ENCODE measurements at places on chromosomes 13 and 19. TPM values are rescaled to one million over a fixed set of nuclear protein-coding genes. Genes with fewer than 3 reads are reported as not detected.
A peak's percentile ranks its signal among the peaks of the same experiment; 100 is the strongest.

- no peak for DNase-seq
These were observed 255.0 kb upstream of the SLITRK1 start for GRCh38 chr13:84137292-84137691.

The ZNF723 gene
- not detected for total RNA-seq

DNA sequence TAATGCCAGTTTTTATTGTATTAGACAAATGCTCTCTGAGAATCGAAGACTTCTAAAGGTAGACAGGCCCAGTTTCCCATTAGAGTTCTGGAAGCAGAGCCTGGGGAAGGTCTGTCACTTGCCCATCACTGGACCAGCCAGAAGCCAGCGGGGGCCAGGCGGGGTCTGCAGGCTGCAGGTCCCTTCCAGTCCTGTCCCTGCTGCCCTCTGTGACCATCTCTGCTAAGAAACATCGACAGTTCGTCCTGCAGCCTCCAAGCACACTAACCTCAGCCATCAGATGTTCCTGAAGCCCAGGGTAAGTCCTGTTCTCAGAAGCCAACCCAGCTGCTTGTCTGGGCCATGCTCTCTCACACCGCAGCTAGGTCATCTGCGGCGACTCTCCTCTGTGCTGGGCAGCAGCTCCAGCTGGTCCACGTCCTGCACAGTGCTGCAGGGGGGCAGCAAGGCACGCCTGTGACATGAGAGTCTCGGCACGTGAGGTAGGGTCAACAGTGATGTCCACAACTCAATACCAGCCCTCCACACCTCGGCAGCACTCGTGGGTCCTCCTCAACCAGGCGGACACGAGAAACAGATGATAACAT, 2.9 kb upstream of the ADPRHL1 start:
- DNase-seq: no peak

The WASF3 gene
- 11.8 TPM for total RNA-seq

The CYP2F1 gene
- total RNA-seq: not detected

DNA sequence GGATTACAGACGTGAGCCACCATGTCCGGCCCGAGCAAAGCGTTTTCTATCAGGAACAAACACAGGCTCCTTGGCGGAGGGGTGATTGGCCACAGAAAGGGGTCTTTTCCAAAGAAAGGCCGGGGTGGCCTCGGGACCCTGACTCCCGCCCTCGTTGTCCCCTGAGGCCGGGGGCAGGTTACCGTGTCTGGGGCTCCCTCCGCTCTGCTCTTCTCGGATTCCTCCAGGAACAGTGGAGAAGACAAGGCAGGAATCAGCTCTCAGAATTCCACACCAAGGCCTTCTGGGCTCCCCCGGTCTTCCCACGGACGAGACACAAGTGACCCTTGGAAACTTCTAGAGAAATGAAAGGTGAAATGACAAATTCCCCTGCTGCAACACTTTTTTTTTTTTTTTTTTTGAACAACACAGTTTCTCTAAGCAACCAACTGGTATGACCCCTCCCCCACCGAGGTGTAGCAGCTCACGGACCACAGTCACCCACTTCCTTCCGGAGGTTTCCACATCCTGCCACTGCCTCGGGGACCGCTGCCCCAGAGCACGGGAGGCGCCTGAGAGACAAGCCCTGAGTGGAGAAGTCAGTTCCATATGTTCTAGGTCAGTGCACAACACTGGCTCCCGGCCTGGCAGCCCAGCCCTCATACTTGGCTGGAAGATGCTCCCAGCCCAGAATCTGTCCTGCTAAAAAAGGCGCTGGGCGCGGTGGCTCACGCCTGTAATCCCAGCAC, 11.0 kb downstream of the MOB3A start:
- DNase-seq: peak; percentile 76

DNA sequence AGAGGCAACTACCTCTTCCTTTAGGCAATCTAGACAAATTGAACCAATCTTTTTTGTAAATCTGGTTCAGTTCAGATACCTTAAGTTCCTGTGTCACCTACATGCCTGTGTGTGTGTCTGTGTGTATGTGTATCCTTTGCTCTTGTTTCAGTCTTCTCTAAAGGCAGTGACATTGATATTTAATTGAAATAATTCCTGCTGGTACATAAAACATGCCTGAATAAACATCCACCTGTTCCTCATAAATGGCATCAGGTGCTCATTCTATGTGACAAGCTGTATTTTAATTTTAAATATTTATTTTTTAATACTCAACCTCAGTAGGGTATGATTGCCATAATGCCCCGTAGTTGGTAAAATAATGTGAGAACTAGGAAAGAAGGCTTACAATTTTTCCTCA, 1606.4 kb upstream of the PRR20A start:
- no peak for DNase-seq

- no peak for DNase-seq
These were observed 5.7 kb downstream of the ERFL start for GRCh38 chr19:41922585-41922984.
